Progenitor cell of endocrine pancreas (in vitro differentiated cells): ENCODE measurements at places on chromosomes 13 and 19. TPM values are rescaled to one million over a fixed set of nuclear protein-coding genes. Genes with fewer than 3 reads are reported as not detected.

GRCh38 chr19:8305798-8306197 lies 2.4 kb downstream of the CD320 start:
- no peak overlapping the region for H3K27ac ChIP-seq

DNA sequence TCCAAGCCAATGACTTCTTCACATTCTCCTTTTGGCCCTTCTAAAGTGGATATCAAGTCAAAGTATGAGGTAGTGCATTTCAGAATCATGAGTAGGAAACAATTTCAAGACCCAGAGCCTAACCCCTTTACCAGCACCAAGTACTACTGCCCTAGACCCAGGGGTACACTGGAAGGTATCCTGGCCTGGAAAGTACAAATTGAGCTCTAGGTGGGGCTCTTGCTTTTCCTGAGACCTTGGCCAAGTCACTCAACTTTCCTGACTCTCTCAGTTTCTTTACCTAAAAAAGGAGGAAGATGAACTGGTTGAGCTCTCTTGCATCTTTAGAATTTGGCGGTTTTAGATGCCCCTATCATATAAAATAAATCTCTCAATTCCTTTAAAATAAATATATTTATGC lies 204.7 kb downstream of the FGF14 start:
- H3K27ac ChIP-seq = no peak overlapping the region
- H3K4me1 ChIP-seq = peaks cover 4% of the 10 kb centered on the region
- DNase-seq = no peak

GRCh38 chr19:39602224-39602623 lies at the start of gene LGALS13:
LGALS13 (plus strand) TSS chr19:39602524; CDS start chr19:39602569, 45 bp downstream.
- no peaks in the 10 kb centered on the region for H3K4me1 ChIP-seq
- no peaks in the 10 kb centered on the region for H3K36me3 ChIP-seq
- no peak for DNase-seq
- H3K27ac ChIP-seq = no peak within 1 kb of the TSS
- H3K4me3 ChIP-seq = no peak within 1 kb of the TSS

DNA sequence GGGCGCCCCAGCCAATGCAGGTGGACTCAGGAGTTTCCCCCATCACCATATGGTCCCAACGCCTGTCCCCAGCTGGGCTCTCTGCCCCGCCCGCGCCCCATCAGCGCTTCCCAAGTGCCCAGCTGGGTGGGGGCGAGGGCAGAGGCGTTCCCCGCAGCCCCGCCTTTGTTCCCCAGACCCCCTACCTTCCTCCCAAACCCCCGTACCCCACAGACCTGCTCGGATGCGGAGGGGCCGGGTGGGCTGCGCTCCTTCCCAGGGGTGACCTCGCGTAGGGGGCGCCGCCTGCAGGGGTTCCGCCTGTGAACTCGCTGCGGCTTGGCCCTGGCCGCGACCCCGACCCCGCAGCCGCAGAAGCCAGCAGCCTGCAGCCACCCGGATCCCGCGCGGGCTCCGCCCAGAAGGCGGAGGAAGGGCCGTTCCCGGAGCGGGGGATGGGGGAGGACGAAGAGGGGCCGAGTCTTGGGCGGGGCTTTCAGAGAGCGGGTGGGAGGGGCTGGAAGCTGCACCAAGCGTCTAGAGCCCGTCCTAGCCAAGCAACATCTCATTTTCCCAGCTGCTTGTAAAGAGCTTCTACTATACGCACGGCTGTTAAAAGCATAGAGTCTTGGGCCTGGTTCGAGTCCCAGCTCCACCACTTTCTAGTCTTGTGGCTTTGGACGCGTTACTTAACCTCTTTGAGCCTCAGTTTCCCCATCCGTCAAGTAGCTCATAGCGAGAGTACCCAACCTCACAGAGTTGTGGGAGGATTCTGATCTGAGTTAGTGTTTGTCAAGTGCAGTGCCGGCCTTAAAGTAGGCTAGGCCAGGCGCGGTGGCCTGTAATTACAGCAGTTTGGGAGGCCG lies at the start of gene RAB3D:
RAB3D (minus strand) TSS at position 404 of the 845 bp plus-strand sequence. CDS start 2,258 bp downstream, outside the sequence.
- H3K27ac ChIP-seq = peak within 1 kb of the TSS; percentile 52
- H3K4me1 ChIP-seq = peaks cover 11% of the 10 kb centered on the region
- H3K4me3 ChIP-seq = peak within 1 kb of the TSS; percentile 81
- H3K36me3 ChIP-seq = peaks cover 11% of the 10 kb centered on the region
- peak; percentile 85 for DNase-seq

GRCh38 chr13:39408512-39408911 lies 194.5 kb downstream of the LHFPL6 start:
- peaks cover 3% of the 10 kb centered on the region for H3K27me3 ChIP-seq
- no peak overlapping the region for H3K27ac ChIP-seq
- no peaks in the 10 kb centered on the region for H3K36me3 ChIP-seq
- peaks cover 5% of the 10 kb centered on the region for H3K4me1 ChIP-seq

GRCh38 chr13:76470991-76471390 lies 415.2 kb downstream of the KCTD12 start:
- no peaks in the 10 kb centered on the region for H3K27me3 ChIP-seq
- DNase-seq = no peak
- no peaks in the 10 kb centered on the region for H3K36me3 ChIP-seq
- no peak overlapping the region for H3K4me3 ChIP-seq
- H3K27ac ChIP-seq = no peak overlapping the region
- H3K4me1 ChIP-seq = peaks cover 5% of the 10 kb centered on the region

IL11 gene
- 2.2 and 2.8 TPM in 2 replicates for total RNA-seq

NLRP7 gene
- total RNA-seq = not detected in 2 replicates
